ENCODE measurements at places on chromosomes 2 and 18.

DNA sequence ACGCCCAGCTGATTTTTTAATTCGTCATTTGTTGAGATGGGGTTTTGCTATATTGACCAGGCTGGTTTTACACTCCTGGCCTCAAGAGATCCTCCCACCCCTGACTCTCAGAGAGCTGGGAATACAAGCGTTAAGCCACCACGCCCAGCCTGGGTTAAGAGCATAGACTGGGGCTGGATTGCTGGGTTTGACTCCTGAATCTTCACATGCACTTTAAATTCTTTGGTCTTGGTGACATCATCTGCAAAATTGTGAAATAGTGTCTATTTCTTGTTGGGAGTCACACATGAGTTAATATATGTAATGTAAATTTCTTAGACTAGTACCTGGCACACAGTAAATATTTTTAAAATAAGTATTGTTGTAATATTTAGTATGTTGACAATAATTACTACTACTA, 257.4 kb downstream of the DOK6 start:
- DNase-seq: no peak

GRCh38 chr2:20062615-20063545, 11.5 kb upstream of the LAPTM4A start:
- no peak for DNase-seq

DNA sequence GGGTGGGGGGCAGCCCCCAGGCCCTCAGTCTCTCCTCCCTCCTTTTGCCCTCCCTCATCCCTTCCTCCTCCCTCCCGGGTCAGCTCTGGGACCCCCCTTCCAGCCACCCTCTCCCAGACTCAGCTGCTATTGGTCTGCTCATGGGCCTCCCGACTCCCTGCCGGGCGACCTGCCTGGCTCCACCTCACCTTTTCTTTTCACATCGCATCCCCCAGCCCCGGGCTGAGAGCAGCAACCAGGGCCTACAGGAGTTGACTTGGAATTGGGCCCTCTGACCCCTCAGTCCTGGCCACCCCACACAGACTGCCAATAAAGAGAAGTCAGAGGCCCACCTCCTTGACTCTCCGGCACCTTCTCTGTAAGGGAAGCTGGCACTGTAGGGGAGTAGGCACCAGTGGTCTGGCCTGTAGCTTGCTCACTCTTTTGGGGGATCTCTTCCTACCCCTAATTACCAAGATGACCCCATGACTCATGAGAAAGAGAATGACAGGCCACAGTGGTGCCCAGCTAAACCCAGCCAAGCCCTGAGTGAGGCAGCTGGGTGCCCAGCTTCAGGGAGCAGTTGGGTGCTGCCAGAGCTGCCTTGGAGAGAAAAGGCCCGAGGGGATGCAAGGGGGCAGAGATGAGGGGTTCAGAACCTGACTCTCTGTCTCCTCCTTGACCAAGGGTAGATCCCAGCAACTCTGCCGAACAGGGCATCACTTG, 2.0 kb upstream of the ECEL1 start:
- DNase-seq: no peak

DNA sequence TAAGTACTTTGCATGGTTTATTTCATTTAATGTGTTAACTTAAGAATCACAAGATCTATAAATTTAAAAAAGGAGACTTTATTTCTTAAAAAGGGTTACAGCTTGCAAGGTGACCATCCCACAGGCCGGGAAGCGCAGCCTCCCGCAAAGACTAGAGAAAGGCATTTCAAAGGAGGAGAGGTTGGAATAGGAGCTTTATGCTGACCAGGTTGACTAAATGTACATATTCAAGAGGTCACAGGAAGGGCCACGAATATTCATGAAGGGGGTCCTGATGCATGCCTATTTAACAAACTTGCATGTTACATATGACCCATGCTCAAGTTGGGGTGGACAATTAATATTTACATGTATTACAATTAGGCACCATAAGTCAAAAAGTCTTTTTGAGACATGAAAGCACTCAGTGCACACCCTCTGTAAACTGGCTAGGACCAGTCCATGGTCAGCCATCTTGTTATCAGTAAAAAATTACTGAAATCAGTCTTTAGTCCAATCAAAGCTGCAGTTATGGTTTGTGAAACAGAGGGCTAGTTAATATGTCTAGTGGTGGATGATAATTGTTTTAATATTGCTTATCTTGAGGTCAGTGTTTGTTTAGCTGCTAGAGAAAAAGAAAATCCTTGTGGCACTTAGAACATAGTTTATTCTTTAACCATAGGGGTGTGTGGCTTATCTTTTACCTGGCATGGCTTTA, 169.3 kb downstream of the KCNE4 start:
- no peak for DNase-seq

- DNase-seq: no peak
Measured at GRCh38 chr2:65728477-65729180, 296.2 kb upstream of the SPRED2 start.
